ENCODE measurements at places on chromosomes 13 and 19.

- no peak for DNase-seq
Observed at GRCh38 chr13:28755546-28755870, 36.7 kb upstream of the SLC46A3 start.

GRCh38 chr13:81171065-81171647, 830.2 kb upstream of the SPRY2 start:
- no peak for DNase-seq

- no peak for DNase-seq
Observed at GRCh38 chr19:17469092-17469480, 1.2 kb upstream of the SLC27A1 start.

DNA sequence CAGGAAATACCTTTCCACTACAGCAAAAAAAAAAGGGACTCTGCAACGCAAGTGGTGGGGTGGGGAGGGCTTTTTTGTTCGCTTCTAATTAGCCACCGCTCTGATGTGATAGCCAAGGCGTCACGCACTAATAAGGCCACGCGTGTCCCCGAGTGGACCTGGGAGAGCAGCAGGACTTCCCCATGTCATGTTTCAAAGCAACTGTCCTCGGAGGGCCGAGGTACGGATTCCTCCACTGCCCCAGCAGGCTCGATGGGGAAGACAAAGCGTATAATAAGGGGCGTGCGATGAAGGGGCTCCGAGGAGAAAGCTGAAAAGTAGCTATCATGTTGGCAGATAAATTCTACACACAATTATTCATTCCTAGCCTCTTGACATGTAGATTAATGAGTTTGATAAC, 179.7 kb upstream of the ZNF507 start:
- no peak for DNase-seq

- DNase-seq, result no peak
Observed at GRCh38 chr13:113622791-113623490, 35.1 kb downstream of the ATP4B start.

DNA sequence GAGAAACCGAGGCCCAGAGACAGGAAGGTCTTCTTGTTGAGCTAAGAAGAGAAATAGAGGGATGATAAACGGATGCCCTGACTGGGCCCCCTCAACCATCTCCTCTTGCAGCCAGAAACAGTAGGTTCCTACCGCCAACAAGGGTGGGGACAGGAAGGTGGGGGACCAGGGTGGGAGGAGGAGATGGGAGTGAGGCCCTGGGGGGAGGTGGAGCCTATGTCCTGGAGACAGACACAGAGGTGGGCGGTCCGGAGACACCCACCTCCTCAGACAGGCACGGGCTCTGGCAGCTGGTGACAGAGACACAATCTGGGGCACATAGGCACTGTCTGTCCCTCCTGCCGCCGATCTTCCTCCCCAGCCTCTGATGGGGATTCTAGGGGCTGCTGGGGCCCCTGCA, 16.9 kb downstream of the GADD45B start:
- no peak for DNase-seq

DNA sequence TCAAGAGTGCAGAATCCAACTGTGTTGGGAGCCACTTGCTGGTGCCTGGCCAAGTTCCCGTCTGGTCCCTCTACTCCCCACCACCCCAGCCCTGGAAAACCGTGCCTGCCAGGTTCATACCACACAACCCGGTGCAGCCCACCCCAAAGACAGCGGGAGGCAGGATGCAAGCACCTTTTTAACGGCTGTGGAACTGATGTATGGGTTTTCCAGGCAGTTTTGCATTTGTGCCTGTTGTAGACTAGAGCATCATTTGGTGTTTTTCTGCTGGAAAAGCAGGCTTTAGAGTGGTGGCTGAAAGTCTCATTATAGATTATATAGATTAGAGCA, 13.5 kb downstream of the TFDP1 start:
- no peak for DNase-seq

DNA sequence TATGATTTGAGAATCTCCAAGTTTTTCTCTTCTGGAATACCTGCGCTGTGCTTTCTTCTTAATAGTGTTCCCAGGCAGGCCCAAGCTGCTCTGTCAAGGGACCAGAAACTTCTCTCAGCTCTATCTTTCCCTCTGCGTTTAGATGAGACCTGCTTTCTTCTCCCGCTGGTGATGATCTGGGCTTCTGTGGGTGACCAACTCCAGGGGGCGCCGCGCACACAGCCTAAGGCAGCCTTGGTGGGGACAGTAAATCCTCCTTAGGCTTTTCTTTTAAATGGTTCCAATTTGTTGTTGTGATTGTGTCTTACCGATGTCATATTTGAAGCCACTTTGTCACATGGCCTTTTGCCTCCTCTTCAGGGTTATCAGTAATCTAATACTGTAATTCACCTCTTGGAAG, 439.4 kb upstream of the KLF12 start:
- no peak for DNase-seq

- DNase-seq, result peak; percentile 17
Observed at GRCh38 chr13:97600458-97601075, 166.6 kb downstream of the RAP2A start.

GRCh38 chr19:16608290-16608739, 19.7 kb downstream of the MED26 start:
- DNase-seq, result no peak

DNA sequence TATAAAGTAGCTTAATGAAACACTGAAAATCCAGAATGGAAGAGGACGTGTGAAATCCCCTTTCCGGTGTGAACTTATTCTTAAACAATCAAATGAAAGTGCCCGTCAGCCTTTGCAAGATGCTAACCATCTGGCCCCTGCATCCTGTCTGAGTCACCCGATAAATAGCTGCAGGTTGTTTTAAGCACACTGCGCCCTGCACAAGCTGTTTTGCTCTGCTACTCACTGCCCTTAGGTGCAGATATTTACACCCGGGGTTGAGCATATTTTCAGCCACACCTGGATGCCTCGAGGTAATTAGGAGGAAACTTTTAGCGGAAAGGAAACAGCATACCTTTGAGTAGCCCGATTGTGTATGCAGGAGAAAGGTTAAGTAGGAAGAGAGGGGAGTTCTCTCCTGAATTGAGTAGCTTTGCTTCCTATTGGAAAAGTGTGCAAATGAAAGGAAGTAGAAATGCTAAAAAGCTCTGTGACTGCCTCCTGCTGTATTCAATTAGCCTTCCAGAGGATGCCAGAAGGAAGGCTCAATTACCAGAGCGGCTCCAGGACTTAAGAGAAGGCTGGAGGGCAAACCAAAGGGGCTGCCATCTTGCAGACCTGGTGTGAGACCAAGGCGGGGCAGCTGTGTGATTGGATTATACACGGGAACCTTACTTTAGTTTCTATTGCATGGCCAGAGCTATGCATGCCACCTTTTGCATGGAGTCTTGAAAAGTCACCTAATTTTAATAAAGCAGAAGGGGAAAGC, 42.5 kb downstream of the IRS2 start:
- no peak for DNase-seq

DNA sequence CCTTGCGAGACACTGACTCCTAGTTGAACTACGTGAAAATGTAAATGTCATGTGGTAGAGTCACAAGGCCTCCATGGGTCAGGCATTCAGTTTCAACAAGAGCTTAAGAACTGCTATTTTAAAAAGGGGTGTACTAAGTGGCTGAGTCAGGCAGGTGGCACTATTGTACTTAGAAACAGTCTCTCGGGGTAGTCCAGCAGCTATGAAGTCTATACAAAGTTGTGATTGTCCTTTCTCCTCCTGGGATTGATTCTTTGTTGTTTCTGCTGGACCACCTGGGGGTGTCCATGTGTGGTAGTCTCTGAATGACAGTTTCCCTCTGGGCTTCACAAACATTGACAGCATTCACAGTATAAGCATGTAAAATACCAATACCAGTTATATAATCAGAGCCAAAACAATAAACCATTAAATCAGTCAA, 33.0 kb downstream of the UGGT2 start:
- DNase-seq, result peak; percentile 19

GRCh38 chr19:40070058-40070457, 14.0 kb upstream of the ZNF780B start:
- no peak for DNase-seq

- DNase-seq, result no peak
Observed at GRCh38 chr13:49302817-49303216, 55.1 kb downstream of the CDADC1 start.

DNA sequence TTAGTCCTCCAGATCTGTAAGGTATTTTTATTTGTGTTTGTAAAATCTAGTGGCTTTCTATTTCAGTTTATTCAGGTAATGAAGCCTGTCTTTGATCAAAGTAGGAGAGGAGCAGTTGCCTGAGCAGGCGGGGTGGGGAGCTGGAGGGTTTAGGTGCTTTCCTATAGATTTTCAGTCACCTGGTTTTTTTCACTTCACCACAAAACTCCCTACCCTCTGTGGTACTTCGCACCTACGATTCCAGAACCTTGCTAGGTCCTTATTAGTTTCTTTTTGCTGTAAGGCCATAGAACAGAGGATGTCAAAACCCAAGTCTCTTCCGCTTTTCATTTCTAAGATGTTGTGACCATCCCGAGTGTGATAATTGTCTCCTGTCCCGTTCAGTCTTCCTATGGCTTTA, 26.6 kb downstream of the SLAIN1 start:
- DNase-seq, result no peak

- no peak for DNase-seq
Observed at GRCh38 chr13:113746143-113746525, 12.9 kb upstream of the TMEM255B start.

- DNase-seq, result no peak
Observed at GRCh38 chr13:41056826-41057711, 4.2 kb upstream of the WBP4 start.

GRCh38 chr19:4066682-4067395, at the start of gene ZBTB7A:
ZBTB7A (minus strand) TSS chr19:4066899; CDS start chr19:4055232, 11,667 bp downstream.
- peak; percentile 52 for DNase-seq

GRCh38 chr19:9721861-9722260, 46.7 kb downstream of the ZNF846 start:
- no peak for DNase-seq

DNA sequence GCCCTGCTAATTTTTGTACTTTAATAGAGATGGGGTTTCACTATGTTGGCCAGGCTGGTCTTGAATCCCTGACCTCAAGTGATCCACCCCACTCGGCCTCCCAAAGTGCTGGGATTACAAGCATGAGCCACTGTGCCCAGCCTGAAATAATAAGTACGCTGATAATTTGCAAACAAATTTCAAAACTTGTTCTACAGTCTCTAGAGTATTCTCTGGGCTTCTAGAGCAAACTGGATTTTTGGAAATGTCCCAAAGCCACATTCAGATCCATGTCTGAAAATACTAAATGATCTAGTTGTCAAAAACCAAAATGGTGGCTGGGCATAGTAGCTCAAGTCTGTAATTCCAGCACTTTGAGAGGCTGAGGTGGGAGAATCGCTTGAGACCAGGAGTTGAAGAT, 39.9 kb upstream of the PSPC1 start:
- no peak for DNase-seq

- DNase-seq, result no peak
Observed at GRCh38 chr19:55549500-55550320, 4.4 kb upstream of the SBK3 start.

- DNase-seq, result no peak
Observed at GRCh38 chr13:44131069-44131614, 242.5 kb upstream of the SERP2 start.

- DNase-seq, result no peak
Observed at GRCh38 chr13:51912511-51913225, 50.9 kb downstream of the CCDC70 start.

GRCh38 chr19:6038634-6039405, 60.9 kb upstream of the RANBP3 start:
- no peak for DNase-seq

GRCh38 chr13:46160471-46161066, 21.4 kb downstream of the LCP1 start:
- peak; percentile 10 for DNase-seq

- DNase-seq, result no peak
Observed at GRCh38 chr19:3899531-3900294, 19.2 kb downstream of the ATCAY start.

DNA sequence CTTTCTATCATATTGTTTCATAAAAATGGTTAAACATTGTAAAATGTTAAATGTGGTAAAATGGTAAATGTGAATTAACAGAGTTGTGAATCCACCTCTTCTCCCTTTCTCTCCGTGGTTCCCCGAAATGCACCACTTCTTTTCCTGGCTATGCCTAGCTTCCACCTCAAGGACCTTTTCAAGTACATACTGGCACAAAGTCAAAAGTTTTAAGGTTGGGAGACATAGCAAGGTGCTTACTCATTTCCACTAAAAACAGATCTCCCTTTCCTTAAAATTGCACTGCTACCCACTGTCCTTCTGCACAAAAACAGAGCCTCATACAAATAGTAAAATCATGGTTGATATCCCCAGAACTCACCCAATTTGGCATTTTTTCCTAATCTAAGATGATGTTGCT, 558.2 kb downstream of the SLITRK6 start:
- no peak for DNase-seq

DNA sequence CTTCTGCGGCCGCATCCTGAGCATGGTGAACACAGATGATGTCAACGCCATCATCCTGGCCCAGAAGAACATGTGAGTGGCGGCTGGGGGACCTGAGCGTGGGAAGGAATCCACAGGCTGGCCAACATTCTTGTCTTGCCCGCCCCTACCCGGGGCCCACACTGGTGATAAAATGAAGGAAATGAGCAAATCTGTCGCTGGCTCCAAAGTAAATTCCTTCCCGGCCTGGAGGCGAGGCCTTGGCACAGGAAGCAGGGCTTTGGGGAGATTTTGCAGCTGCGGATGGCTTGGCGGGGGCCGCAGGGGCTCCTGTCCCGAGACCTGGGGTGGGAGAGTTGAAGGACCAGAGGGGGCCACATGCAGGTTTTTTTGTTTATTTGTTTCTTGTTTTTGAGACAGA, 4.4 kb downstream of the KXD1 start:
- DNase-seq, result no peak

- DNase-seq, result no peak
Observed at GRCh38 chr13:71871176-71871754, 4.3 kb upstream of the DACH1 start.

DNA sequence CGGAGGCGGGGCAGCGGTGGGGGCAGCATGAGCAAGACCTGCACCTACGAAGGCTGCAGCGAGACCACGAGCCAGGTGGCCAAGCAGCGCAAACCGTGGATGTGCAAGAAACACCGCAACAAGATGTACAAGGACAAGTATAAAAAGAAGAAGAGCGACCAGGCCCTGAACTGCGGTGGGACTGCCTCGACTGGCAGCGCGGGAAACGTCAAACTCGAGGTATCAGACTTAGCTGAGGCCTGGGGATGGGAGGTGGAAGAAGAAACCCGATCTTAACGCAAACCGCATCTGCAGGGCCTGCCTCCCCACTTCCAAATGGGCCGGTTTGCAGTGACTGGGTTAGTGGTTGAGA, 693 bp downstream of the RFXAP start:
- DNase-seq, result no peak

- no peak for DNase-seq
Observed at GRCh38 chr19:9941231-9941630, 4.9 kb upstream of the OLFM2 start.

- no peak for DNase-seq
Observed at GRCh38 chr13:26872525-26873385, 112.2 kb upstream of the GPR12 start.

GRCh38 chr19:34487651-34488051, 6.1 kb downstream of the WTIP start:
- no peak for DNase-seq

GRCh38 chr19:743168-743687, 7.7 kb upstream of the MISP start:
- DNase-seq, result peak; percentile 67

Measured in NCI-H187 (cell line).